SW 1271 (cell line): ENCODE measurements at places on chromosomes 6 and 20.

- no peak for DNase-seq
These were observed 9.8 kb downstream of the BCAS4 start for GRCh38 chr20:50804437-50805348.

- no peak for DNase-seq
These were observed 102.6 kb downstream of the SNAP25 start for GRCh38 chr20:10321138-10321717.

DNA sequence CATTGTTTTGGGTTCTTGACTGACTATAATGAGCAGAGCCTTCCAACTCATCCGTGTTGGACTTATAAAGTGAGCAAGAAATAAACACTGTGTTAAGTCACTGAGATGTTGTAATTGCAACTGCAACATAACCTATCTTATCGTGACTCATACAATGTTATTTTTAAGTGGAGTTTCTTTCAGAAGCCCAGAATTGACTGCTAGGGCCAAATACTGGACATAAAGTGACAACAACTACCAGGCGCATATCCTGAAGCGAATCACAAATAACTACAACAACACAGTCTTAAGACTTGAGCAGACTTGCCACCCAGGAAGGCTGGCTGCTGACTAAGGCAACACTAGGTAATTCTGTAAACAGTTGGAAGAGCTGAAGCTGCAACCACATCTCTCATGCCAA, 326.6 kb downstream of the COL12A1 start:
- no peak for DNase-seq

DNA sequence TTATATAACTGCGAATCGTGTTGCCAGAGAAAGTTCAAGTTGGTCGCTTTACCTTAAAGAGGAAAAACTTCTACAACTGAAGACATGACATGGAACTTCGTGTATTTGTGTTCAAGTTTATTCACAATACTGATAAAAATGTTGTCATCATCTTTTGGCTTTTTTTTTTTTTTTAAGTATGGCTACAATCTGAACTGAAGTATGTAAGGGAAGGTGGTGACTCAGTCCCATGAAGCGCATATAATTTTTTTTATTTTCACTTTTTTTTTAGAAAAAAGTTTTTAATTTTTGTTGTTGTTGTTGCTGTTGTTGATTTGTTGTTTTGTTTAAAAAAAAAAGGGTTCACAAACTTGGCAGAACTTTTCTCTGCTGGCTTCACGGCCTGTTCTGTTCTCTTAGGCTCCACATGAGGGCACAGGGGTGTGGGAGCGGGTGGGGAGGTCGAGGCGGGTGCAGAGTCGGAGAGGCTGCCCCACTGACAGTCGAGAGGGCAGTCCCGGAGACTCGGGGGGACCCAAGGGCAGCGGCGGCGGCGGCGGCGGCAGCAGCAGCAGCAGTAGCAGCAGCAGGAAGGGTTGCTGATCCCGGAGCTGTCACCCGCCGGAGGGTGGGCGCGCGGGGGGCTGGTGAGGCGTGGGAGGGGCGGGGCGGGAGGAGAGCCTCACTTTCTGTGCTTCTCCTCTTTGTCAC, 17.0 kb downstream of the TFAP2A start:
- no peak for DNase-seq

- peak; percentile 56 for DNase-seq
These were observed 34.7 kb upstream of the FKBP1A start for GRCh38 chr20:1427457-1428054.

- peak; percentile 27 for DNase-seq
These were observed 1.1 kb upstream of the OPN5 start for GRCh38 chr6:47780510-47781356.

DNA sequence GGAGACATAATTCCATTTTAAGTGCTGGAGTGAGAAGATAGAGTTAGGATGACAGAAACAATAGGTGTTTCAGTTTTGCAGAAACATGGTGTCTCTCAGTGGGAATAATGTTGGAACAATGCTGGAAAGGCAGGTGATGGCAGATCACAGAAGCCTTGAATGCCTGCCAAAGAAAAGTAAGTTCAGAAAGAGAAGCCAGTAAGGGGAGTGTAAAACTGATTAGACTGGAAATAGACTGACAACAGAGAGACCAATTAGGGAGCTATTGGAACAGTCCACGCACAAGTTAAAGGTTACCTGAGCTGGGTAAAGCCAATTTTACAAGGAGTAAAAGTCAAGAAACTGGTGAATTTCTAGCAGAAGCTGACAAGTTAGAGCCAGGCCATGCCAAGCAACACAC, 142.9 kb downstream of the TFAP2A start:
- no peak for DNase-seq

GRCh38 chr6:4794140-4794707, 18.0 kb downstream of the CDYL start:
- DNase-seq: no peak

- DNase-seq: no peak
These were observed 5.5 kb downstream of the PNLDC1 start for GRCh38 chr6:159805440-159806020.

- no peak for DNase-seq
These were observed 277.7 kb upstream of the RIMS1 start for GRCh38 chr6:71608646-71609045.

- no peak for DNase-seq
These were observed 604.4 kb upstream of the NOX3 start for GRCh38 chr6:156060013-156060412.

DNA sequence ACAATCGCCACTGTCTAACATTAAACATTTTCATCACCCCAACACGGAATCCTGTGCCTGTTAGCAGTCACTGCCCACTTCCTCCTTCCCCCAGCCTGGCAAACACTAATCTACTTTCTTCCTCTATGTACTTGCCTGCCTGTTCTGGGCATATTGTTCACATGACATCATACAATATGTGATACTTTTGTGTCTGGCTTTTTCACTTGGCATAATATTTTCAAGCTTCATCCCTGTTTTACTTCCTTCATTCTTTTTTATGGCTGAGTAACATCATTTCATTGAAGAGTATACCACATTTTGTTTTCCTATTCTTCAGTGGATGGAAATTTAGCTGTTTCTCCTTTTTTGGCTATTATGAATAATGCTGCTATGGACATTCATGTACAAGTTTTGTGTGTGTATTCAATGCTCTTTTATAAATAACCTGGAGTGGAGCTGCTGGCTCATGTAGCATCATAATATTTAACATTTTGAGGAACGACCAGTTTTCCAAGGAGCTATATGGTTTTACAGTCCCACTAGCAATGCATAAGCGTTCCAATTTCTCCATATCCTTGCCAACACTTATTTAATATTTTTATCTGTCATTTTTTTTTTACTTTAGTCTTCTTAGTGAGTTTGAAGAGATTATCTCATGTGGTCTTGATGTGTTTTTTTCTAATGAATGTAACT, 360.1 kb downstream of the HDGFL1 start:
- no peak for DNase-seq

- DNase-seq: no peak
These were observed at the start of gene PRR18 for GRCh38 chr6:166308033-166308768. Gene PRR18 (minus strand): TSS chr6:166308392. CDS start chr6:166308142, 250 bp downstream.

DNA sequence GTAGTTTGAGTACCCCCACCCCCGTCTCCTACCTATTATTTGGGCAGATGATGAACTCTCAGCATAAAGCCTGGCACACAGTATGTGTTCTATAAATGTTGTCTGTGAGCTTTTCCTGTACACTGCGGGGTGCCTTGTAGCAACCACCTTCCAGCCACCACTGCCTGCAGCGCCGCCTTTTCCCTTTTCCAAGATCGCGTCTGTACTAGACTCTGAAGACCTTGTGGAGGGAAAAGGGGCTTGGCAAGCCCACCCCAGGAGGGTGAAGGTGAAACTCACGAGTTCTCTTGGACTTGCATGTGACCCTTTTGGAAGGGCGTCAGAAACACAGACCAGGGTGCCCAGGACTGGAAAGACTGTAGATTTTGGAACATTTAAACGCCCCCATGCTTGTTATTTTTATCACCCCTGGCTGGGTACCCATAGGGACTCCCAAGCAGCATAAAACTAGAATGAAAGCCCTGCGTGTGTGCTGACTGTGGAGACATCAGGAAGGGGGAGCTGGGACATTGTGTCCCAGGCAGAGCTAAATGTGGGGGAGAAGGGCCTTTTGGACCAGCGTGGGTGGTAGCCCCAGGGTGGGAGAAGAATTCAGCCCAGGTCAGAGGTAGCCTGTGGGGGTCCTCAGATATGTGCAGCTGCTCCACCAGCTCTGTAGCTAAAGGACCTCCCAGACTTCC, 8.3 kb downstream of the BAK1 start:
- DNase-seq: no peak

DNA sequence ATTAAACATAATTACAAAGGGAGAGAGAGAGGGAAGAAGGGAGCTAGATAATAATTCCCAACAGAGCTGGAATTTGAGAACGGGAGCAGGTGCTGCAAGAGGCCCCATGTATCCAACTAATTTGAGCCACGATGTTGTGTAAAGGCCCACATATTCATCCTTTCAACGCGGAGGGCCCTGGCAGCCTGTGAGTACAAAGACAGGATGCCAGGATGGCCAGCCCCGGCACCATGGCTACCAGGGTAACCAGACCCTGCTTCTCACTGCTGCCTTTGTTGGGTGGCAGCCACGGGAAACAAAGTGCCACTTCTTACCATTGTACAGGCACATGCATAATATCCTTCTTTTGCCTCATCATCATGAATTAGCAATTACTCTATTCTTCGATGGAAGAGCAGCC, 492.0 kb upstream of the NRSN1 start:
- no peak for DNase-seq
